Hematopoietic multipotent progenitor cell treated with erythropoietin and hydrocortisone succinate and interleukin-3 and kit ligand, for 6 days (in vitro differentiated cells): ENCODE measurements at places on chromosomes 2 and 18.

DNA sequence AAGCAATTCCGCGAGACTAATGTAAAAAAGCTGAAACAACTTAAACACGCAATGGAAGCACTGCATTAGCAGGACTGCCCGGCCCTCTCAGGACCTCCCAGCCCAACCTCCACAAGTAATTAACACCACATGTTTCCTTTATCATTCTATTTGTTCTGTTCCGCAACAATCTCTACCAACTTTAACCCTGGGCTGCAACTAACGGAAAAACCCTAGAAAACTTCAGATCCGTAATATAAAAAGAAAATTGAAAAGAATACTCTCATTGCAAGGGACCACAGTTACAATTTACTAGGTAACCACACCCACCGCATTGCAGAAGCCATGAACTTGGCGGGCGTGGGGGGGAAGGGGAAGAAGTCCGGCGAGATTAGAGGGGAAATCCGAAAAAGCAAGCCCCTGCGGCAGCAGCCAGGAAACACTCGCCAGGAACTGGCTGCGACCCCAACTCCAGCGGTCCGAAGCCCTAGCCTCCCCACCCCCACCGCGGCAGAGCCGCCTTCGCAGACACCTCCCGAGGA, 1.2 kb downstream of the EPB41L3 start:
- peak; percentile 8 for DNase-seq

DNA sequence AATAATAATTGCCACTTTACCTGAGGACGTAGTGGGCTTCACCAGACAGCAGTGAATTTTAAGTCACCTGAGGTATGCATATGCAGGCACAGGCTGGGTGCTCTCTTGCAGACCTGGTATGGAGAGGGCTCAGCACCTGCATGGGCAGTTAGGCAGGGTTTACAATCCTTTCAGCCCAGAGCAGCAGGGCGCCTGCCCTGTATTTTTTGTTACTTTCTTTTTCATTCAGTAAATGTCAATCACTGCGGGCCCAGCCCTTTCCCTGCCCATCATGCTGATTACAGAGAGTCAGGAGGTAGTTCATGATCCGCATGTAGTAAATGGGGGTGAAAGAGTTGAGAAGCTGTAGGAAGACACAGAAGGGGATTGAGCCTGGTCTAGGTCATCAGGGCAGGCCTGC, 147.0 kb upstream of the ALPP start:
- DNase-seq: no peak

- DNase-seq: no peak
Measured at GRCh38 chr2:46387886-46388515, 90.8 kb downstream of the EPAS1 start.

DNA sequence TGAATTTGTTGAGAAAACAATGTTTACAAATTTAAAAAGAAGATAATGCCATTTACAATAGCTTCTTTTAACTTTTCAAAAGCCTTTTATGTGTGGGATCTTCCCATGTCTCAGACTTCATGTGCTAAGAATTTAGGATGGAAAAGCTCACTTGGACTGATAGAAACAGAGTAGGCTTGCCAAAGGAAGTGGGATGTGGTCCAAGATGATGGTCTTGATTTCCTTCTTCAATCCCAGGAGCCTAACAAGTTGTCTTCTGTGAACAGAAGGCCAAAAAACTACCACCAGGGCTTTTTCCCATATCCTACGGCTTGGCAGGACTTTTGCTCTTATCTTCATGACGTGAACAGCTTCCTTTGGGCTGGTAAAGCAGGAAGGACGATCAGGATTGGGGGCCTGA, 9.5 kb downstream of the CXCR4 start:
- no peak for DNase-seq

- DNase-seq: peak; percentile 82
Measured at GRCh38 chr2:86213699-86214502, 14.6 kb downstream of the MRPL35 start.
